ENCODE measurements at places on chromosomes 12 and 14. TPM values are rescaled to one million over a fixed set of nuclear protein-coding genes. Genes with fewer than 3 reads are reported as not detected.
A peak's percentile ranks its signal among the peaks of the same experiment; 100 is the strongest.

DNA sequence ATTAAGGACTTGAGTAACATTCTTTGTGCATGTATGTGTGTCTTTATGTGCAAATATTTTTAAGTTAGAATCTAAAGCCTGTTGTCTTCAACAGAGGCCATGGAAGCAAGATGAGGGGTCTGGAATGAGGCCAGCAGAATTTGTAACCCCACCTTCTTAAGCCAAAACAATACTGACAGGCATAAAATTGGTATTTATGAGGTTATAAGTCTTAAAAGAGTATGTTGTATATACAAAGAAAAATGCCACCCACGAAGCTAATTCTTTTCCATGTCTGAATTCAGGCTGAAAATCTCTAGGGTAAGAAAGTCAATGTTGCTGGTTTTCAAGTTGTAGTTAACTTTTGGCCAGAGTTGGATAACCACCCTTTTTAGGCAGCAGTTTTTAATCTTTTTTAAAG, 86.2 kb upstream of the TMTC1 start:
- H3K27ac ChIP-seq = no peak overlapping the region
- no peak for DNase-seq

- DNase-seq = no peak
- H3K27ac ChIP-seq = no peak overlapping the region
- no peak overlapping the region for H3K4me3 ChIP-seq
- no peaks in the 10 kb centered on the region for H3K4me1 ChIP-seq
These were observed 69.4 kb upstream of the PRIMA1 start for GRCh38 chr14:93857500-93858283.

GRCh38 chr12:105590571-105590970, 260.1 kb downstream of the C12orf75 start:
- H3K4me3 ChIP-seq = no peak overlapping the region
- H3K27ac ChIP-seq = no peak overlapping the region
- no peaks in the 10 kb centered on the region for H3K27me3 ChIP-seq
- H3K4me1 ChIP-seq = peaks cover 8% of the 10 kb centered on the region
- H3K36me3 ChIP-seq = no peaks in the 10 kb centered on the region

- peaks cover 17% of the 10 kb centered on the region for H3K4me1 ChIP-seq
- DNase-seq = no peak
- no peak overlapping the region for H3K27ac ChIP-seq
- no peak overlapping the region for H3K4me3 ChIP-seq
- no peaks in the 10 kb centered on the region for H3K27me3 ChIP-seq
These were observed 79.7 kb downstream of the EML1 start for GRCh38 chr14:99872786-99873440.

GRCh38 chr14:89351516-89352404, 65.3 kb downstream of the FOXN3 start:
- H3K4me1 ChIP-seq = peaks cover 42% of the 10 kb centered on the region
- peak overlapping the region; percentile 43 for H3K4me3 ChIP-seq
- DNase-seq = no peak
- H3K27me3 ChIP-seq = no peaks in the 10 kb centered on the region
- H3K27ac ChIP-seq = peak overlapping the region; percentile 96
- peaks cover 19% of the 10 kb centered on the region for H3K36me3 ChIP-seq

- no peaks in the 10 kb centered on the region for H3K27me3 ChIP-seq
- H3K4me3 ChIP-seq = no peak overlapping the region
- H3K36me3 ChIP-seq = no peaks in the 10 kb centered on the region
- DNase-seq = no peak
- H3K4me1 ChIP-seq = no peaks in the 10 kb centered on the region
These were observed 192.2 kb downstream of the PRKD1 start for GRCh38 chr14:29735459-29735858.

GRCh38 chr12:6936636-6937480, 6.8 kb upstream of the RNU7-1 start:
- peaks cover 58% of the 10 kb centered on the region for H3K4me1 ChIP-seq
- no peaks in the 10 kb centered on the region for H3K27me3 ChIP-seq
- DNase-seq = no peak
- peak overlapping the region; percentile 72 for H3K4me3 ChIP-seq

- no peak overlapping the region for H3K4me3 ChIP-seq
- no peak overlapping the region for H3K27ac ChIP-seq
- H3K27me3 ChIP-seq = peaks cover 27% of the 10 kb centered on the region
- H3K36me3 ChIP-seq = no peaks in the 10 kb centered on the region
- H3K4me1 ChIP-seq = no peaks in the 10 kb centered on the region
These were observed 1196.3 kb upstream of the TMEM132C start for GRCh38 chr12:127070515-127071157.

- DNase-seq = no peak
- H3K27ac ChIP-seq = no peak overlapping the region
- H3K36me3 ChIP-seq = no peaks in the 10 kb centered on the region
- peaks cover 52% of the 10 kb centered on the region for H3K27me3 ChIP-seq
- no peaks in the 10 kb centered on the region for H3K4me1 ChIP-seq
These were observed 88.8 kb downstream of the NEDD1 start for GRCh38 chr12:96995861-96996260.

- no peak for DNase-seq
- no peaks in the 10 kb centered on the region for H3K27me3 ChIP-seq
- H3K4me1 ChIP-seq = peaks cover 82% of the 10 kb centered on the region
These were observed 451.1 kb downstream of the PCNX1 start for GRCh38 chr14:71358209-71358931.

- peaks cover 51% of the 10 kb centered on the region for H3K4me1 ChIP-seq
- DNase-seq = peak; percentile 66
- peak overlapping the region; percentile 99 for H3K27ac ChIP-seq
- peak overlapping the region; percentile 94 for H3K4me3 ChIP-seq
- H3K27me3 ChIP-seq = no peaks in the 10 kb centered on the region
- H3K36me3 ChIP-seq = peaks cover 32% of the 10 kb centered on the region
These were observed 744 bp upstream of the MYL6 start for GRCh38 chr12:56157201-56158028.

Gene IAPP
- not detected for total RNA-seq

Gene OR6C2
- not detected for total RNA-seq

Gene GRIP1
- 5.0 TPM for total RNA-seq

Gene CNTN1
- total RNA-seq = 1.8 TPM

Gene RGS6
- total RNA-seq = 0.12 TPM

All from chondrocyte (in vitro differentiated cells).